GM12864 (cell line): ENCODE measurements at places on chromosomes 3 and 15.

GRCh38 chr15:68774521-68775235 is 46.0 kb downstream of the ANP32A start:
- DNase-seq = no peak

GRCh38 chr3:119627461-119627860 is 29.8 kb downstream of the PLA1A start:
- no peak for DNase-seq

DNA sequence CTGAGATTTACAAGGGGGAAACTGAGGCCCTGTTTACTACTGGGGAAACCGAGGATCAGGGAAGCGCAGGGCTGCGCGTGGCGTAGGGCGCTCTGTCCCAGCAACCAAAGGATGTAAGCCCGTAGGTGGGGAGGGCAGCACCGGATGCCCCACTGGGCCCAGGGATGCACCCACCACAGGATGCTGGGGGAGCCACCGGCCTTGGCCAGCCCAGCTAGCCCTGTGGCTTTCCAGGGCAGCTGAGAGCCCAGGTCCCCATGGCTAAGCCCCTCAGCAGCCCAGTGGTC is 33.4 kb downstream of the RPN1 start:
- DNase-seq = no peak

- no peak for DNase-seq
Observed at GRCh38 chr15:22966321-22967083, 13.7 kb downstream of the CYFIP1 start.

GRCh38 chr15:38186507-38186906 is 66.1 kb upstream of the SPRED1 start:
- DNase-seq = no peak

DNA sequence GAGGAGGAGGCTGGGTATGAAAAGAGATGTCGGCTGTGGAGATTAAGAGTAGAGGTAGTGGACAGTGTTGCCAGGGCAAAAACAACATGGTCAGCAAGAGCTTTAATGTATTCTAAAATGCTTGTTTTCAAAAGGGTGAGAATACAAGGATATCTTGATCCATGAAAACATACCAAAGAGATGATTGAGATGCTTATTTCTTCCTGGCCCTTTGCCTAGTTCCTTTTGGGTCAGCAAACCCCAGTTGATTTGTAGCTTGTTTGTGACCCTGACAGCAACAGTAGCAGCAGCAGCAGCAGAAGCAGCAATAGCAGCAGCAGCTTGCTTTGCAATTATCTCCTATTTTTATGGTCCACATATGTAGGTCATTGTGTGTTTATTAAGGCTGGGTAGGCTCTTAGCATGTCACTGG is 337.3 kb downstream of the LPP start:
- no peak for DNase-seq

- no peak for DNase-seq
Observed at GRCh38 chr3:48217449-48217848, 5.8 kb upstream of the CAMP start.
